ENCODE measurements at places on chromosomes 6 and 20. TPM values are rescaled to one million over a fixed set of nuclear protein-coding genes. Genes with fewer than 3 reads are reported as not detected.

DNA sequence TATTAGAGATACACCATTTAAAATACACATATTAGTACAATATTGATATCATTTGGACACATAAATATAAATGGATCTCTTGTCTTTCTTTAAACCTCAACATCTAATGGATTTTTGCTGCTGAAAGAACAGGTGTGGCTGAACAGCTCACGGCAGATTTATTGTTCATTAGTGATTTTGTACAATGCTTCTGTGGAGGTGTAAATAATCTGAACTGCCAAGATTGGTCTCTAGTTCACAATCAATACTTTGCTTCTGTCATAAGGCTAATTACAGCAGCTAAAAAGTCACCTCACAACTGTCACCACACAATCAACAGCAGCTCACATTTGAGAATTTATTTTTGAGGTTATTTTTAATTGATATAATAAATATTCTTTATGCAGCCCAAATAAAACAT is 162.0 kb upstream of the SIM1 start:
- no peak for DNase-seq

GRCh38 chr6:68634726-68635411 is at the start of gene ADGRB3:
Gene ADGRB3, plus strand, starts transcription at chr6:68635282. Its CDS starts 3,394 bp downstream, at chr6:68638676.
- DNase-seq = no peak

OR2H2 gene
- total RNA-seq = not detected

GABRR1 gene
- not detected for total RNA-seq

DNA sequence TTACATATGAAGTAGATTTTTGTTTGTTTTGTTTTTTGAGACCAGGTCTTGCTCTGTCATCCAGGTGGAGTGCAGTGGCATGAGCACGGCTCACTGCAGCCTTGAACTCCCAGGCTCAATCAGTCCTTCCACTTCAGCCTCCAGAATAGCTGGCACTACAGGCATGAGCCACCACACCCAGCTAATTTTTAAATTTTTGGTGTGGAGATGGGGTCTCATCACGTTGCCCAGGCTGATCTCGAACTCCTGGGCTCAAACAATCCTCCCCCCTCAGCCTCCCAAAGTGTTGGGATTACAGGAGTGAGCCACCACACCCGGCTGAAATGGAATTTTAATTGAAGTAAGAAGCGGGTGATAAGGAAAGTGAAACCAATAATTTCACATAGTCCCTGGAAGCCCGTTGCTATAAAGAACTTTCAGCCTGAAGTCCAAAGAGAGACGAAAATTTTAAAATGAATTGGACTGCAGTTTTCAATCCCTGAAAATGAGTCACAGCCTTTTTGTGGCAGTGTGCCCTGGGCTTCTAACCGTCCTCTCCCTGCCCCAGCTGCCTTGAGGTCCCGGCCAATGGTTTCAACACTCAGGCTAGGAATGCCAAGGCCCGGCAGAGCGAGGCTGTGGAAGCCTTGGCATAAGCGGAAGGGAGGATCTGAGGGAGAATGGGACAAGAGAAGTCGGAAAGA is 757 bp downstream of the RAET1E start:
- no peak for DNase-seq

SLC22A16 gene
- not detected for total RNA-seq

Measured in GM12878 (cell line).